Effector CD4-positive, alpha-beta T cell (primary cell): ENCODE measurements at places on chromosomes 7 and 10.

DNA sequence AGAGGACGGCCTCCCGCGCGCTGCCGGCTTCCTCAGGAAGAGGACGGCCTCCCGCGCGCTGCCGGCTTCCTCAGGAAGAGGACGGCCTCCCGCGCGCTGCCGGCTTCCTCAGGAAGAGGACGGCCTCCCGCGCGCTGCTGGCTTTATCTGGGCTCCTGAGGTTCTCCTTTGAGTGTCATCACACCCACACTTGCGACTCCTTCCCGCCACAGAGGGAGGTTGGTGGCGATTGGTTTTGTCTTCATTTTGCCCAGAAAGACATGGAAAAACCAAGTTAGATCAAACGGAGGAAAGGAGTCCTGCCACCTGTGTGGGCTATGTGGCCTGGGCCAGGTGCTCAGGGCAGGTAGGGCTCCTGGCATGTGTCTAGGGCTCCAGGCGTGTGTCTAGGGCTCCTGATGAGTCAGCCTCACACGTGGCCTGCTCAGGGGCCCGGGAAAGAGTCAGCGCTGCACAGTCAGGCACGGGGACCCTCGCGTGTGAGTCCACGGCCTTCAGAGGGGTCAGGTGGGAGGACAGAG lies 138.0 kb downstream of the VIPR2 start:
- no peak for DNase-seq

- no peak for DNase-seq
Measured at GRCh38 chr10:34627331-34627730, 187.8 kb downstream of the PARD3 start.

DNA sequence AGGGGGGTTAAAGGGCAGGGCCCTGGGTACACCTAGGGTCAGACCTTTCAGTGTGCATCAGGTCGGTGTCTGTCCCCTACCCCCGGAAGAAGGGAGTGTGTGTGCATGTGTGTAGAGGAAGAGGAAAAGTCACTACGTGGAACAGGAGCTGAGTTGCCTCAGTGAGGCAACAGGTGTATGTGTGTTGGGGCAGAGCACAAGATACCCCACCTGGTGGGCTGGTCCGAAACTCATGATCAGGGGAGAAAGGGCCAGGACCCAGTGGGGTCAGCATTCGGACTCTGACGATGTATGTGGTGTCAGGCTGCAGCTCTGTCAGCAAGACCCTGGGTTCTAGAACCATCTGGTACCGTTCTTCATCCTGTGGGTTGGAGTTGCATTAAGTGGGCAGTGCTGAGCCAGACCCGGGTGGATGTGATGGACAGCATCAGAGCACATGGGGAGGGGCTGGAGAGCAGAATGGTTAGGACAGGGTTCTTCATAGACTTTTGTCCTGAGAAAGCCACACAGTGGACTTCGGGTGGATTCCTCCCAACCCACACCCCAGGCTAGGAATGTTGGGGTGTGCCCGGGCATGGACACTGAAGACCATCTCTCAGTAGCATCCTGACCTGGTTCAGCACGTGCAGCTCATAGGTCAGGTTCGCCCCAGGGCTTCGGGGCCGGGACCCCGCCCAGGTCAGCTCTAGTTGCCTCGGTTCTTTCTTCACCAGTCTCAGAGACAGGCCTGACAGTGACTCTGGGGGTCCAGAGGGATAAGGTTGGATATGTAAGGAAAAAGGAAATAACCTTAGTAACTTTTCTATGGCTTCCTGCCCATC lies 10.7 kb downstream of the EPHA1 start:
- no peak for DNase-seq

- DNase-seq: no peak
Measured at GRCh38 chr7:80945976-80946375, 27.1 kb upstream of the SEMA3C start.

DNA sequence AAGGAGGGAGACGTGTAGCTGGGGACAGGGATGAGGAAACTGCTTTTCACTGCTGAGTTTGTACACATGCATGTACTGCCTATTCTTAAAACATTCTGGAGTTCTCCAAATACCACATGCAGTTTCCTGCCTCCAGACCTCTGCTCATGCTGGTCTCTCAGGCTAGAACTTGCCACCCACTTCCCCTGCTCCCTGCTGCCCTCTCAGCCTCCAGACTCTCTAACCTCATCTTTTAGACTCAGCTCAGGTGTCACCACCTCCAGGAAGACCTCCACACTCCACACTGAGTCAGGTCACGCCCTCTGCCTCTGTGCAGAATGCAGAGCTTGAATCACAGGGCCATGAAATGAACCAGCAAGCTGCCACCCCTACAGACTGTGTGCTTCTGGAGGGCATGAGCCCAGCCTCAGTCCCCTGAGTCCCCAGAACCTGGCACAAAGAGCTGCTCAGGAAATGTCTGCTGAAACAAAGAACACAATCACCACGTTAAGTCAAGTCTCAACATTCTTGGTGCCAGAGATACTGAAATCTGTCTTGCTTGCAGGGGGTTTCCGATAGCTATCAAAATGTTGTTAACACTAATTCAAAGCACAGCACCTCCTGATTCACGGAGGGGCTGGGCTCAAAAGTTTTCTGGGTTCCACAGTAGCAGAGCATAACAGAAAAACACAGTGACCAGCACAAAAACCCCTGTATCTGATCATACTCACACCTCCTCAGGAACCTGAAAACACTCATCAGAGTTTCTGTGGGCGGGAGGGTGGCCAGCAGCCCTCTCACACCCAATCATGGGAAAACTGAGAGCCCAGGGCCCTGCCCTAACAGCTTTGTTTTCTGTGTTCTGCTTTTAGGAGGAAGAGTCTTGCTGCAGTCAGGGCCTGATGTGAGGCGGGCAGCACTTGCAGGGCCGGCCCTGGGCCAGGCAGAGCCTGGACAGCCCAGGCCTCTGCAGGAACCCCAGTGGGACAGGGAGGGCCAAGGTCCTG lies 21.1 kb downstream of the FAM53B start:
- peak; percentile 43 for DNase-seq

GRCh38 chr7:89259085-89259484 lies 463.5 kb upstream of the TEX47 start:
- DNase-seq: no peak

- no peak for DNase-seq
Measured at GRCh38 chr10:80165173-80165572, 32.6 kb downstream of the PLAC9 start.

GRCh38 chr7:23475576-23475839 lies 5.2 kb upstream of the IGF2BP3 start:
- no peak for DNase-seq
